ENCODE measurements at places on chromosomes 5 and 9.

DNA sequence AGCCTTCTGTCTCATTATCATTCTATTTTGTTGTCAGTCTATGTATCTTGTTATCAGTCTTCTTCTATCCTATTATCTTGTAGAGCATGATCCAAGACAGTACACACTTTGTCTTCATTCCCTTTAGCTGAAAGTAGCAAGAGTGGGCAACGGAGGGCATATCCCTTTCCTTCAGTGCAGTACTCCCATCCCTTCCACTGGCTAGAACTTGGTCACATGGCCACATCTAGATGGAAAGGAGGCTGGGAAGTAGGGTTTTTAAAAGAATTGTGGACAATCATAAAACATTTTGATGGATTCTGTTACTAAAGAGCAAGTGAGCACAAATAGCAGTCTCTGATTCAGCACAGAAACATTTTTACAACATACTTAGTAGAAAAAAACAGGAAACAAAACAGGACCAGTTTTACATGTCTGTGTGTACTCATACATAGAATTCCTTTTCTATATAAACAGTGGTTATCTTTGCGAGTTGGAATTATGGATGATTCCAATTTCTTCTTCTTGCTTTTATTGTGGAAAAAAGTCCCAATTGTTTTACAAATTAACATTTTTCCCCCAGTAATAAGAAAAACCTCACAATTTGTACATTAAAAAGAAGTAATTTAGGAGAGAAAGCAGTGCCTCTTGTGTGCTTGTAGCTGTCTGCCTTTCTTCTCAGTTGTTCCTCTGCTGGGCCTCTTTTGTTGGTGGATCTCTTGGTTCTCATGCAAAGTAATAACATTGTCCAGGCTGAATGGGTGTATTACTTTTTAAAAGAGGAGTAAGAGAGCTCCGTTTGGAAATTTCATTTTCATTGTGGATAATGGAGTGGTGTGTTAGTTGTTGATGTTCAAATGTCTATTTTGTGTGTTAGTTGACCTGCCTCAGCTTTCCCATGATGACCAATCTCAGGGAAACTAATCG, 410.9 kb upstream of the TRPC7 start:
- no peak for DNase-seq

- DNase-seq = peak; percentile 26
These were observed 28.7 kb downstream of the DMRT3 start for GRCh38 chr9:1005043-1005667.

DNA sequence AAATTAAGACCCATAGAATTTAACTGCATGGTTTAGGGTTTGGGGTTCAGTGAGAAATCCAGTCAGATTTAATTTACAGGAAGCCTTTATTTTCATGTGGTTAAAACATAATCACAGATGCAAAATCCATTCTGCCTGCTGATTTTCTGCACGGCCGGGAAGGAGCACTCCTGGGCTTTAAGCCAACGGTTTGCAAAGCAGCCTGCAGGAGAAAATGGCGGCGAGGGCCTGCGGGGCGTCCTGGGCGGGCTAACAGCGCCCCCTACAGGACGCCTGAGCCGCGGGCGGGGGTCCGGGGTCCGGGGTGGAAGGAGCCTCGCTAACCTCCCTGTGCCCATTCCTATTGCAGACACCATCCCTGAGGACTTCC, 47.6 kb downstream of the THBS4 start:
- DNase-seq = peak; percentile 49

- DNase-seq = no peak
These were observed 714.9 kb upstream of the MEF2C start for GRCh38 chr5:89597878-89598277.

DNA sequence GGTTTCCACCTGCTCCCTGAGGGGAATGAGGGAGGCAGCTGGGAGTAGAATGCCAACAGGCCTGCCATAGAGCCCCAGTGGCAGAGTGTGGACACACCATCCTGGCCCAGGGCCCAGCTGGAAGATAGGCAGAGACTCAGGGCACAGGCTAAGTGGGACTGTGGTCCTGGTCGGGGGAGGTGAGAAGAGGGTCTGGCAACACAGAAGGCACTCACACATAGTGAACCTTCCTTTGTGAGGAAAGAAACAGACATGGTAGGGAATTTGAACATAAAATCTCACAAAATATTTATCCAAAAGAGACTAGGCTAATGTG, 41.2 kb downstream of the WDR36 start:
- no peak for DNase-seq

GRCh38 chr9:35646533-35647265, 4.0 kb downstream of the SIT1 start:
- peak; percentile 96 for DNase-seq

GRCh38 chr5:67549947-67550346, 353.3 kb upstream of the CD180 start:
- DNase-seq = no peak

DNA sequence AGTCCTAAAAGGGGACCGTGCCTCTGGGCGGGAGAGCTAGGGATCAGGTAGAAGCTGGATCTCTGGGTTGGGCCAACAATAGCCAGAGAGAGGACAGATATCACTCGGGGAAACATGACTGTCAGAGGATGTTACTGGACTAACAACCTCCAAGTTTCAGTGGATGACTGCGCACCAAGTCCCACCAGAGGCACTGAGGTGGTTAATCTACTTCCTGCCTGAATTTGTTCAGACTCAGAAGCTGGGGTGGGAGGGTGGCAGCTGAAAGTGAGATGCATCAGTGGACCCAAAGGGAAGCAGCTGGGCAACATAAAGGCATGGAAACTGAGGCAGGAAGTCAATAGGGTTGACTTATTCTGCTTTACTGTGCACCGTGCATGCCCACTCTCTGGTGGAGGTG, 130.1 kb upstream of the SLC44A1 start:
- no peak for DNase-seq

- no peak for DNase-seq
These were observed 120.7 kb upstream of the MVB12B start for GRCh38 chr9:126205845-126206498.

DNA sequence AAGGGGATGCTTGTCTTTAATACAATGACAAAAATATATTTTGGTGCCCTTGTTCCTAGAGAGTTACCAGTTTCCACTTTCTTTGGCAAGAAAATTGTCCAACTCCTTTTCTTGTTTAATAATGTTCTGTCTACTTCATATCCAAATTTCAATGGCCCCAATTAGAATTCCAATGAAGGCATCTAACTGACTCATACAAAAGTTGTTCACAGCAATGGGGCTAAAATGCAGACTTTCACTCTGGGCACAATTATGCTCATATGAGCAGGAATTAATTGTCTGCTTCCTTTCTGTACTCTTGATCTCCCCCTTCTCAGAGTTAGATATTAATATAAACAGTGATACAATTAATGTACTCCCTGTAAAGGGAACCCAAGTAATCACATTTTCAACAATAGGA, 42.1 kb upstream of the ZNF622 start:
- DNase-seq = no peak

- no peak for DNase-seq
These were observed 6.7 kb downstream of the KIF2A start for GRCh38 chr5:62312674-62313073.

GRCh38 chr5:90367879-90368278, 41.7 kb downstream of the CETN3 start:
- no peak for DNase-seq

GRCh38 chr5:76007904-76008303, 75.3 kb upstream of the SV2C start:
- no peak for DNase-seq

GRCh38 chr9:96574931-96575351, 44.7 kb downstream of the CDC14B start:
- DNase-seq = no peak

GRCh38 chr5:57207007-57207653, 33.3 kb downstream of the GPBP1 start:
- DNase-seq = no peak

DNA sequence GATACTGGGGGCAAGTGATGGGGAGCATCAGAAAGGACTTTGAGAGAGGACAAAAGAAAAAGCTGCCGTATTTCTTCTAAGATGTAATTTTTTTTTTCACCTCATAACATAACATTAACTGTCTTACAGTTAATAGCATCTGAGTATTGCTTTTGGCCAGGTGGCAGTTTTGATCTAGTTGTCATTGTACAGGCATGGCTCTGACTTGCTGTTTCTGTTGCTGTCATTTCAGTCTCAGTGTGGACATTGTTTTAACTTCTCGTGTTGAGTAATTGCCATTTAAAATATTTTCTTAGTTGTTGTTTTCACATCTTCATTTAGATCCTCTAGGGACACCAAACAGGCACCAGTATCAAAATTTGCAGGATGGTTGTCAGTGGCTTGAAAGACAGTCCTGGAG, 12.4 kb downstream of the SMAD5 start:
- DNase-seq = no peak

GRCh38 chr9:117325831-117326230, 89.0 kb downstream of the ASTN2 start:
- no peak for DNase-seq

DNA sequence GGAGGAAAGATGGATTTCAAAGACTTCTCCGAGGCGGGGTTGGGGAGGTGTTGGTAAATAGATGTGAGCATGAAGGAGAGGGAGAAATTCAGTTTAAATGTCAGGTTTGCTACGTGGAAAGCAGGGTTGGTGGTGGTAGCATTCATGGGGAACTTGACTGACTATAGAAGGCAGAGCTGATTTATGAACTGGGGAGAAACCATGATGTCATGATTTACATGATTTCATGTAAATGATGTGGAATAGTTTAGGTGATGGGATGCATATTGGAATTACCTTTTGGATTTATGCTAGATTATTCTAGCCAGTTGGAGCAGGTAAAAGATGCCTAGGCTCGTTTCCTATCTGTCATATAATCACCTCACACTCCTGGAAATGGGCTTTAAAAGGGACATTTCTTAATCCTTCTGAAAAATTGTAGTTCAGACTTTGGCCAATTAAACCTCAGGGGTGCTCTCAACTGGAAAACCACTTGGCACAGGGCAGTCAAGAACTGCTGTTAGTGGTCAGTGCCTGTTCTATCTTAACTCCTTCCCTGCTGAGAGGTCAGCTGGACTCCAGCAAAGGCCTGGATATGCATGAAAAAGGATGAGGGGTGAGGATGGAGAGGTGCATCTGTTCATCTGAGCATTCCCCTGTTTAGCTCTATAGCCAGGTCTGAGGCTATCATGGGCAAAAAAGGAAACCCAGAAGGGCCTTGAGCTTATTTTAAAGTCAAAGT, 50.1 kb upstream of the BASP1 start:
- no peak for DNase-seq

- DNase-seq = no peak
These were observed 102.2 kb upstream of the FST start for GRCh38 chr5:53378190-53378589.

DNA sequence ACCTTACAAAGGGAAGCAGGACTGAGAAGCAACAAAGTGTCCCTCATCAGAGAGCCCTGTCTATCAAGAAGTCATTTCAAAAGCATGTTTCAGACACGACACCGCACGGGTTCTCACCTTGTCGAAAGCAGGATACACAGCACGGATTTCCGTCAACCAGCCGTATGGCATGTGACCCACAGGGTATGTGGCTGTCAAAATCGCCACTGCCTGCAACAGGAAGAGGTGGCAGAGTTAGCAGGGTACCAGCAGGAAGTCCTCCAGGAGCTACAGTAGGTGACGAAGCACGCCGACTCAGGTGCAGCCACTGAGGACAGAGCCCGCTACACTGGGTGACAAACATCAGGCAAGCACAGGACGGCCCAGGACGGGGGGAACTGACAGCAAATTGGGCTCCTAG, 81.2 kb downstream of the OTULIN start:
- DNase-seq = no peak

- no peak for DNase-seq
These were observed 21.6 kb downstream of the FBXW11 start for GRCh38 chr5:171984748-171985419.

- DNase-seq = no peak
These were observed at the start of gene DND1 for GRCh38 chr5:140673187-140673976. DND1 (minus strand) TSS chr5:140673576; CDS start chr5:140673542, 34 bp downstream.

GRCh38 chr5:71923755-71924154, 183.5 kb upstream of the MAP1B start:
- no peak for DNase-seq

Data from COLO829 (cell line).